ENCODE measurements at places on chromosomes 16 and 17.

DNA sequence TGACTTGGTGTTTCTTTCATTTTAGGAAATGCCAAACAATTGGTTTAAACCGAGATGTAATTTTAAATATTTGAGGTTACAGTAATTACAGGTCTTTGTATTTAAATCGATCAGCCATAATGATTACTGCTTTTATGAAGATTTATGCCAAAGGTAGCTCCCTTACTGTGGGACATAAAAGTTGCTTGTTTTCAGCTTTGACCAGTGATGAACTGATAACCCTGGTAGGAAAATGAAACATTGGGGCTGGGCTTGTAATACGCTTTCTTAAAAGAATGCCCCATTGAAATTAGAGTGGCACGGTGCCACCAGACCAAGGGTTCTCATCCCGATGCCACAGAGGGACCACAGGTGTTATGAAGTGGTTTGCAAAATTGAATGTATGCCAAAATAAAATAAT is 7.3 kb downstream of the TNRC6A start:
- peaks cover 25% of the 10 kb centered on the region for H3K4me1 ChIP-seq
- peaks cover 2% of the 10 kb centered on the region for H3K27me3 ChIP-seq
- H3K27ac ChIP-seq: no peak overlapping the region
- peaks cover 58% of the 10 kb centered on the region for H3K36me3 ChIP-seq
- no peak overlapping the region for H3K4me3 ChIP-seq

DNA sequence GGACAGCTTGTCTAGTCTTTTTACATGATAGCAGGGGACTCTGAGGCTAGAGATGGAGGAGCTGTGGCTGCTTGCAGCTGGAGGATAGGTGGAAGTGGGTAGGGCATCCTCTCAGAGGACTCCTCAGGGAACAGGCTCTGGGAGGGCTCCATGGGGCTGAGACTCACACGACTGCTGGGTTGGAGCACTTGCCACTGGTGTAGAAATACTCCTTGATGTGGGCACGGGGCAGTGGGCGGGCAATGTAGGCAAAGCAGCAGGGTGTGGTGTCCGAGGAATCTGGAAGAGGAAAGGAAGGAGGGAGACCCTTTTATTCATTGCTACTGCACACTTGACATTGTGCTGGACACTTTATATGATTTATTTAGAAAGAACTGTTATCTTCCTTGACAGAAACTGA is 1.8 kb downstream of the CCL5 start:
- no peak for DNase-seq
- peaks cover 17% of the 10 kb centered on the region for H3K27me3 ChIP-seq
- no peaks in the 10 kb centered on the region for H3K36me3 ChIP-seq
- peaks cover 16% of the 10 kb centered on the region for H3K4me1 ChIP-seq
- H3K4me3 ChIP-seq: no peak overlapping the region
- H3K27ac ChIP-seq: no peak overlapping the region

- H3K27ac ChIP-seq: no peak overlapping the region
- peaks cover 11% of the 10 kb centered on the region for H3K4me1 ChIP-seq
- H3K27me3 ChIP-seq: peaks cover 29% of the 10 kb centered on the region
- no peak for DNase-seq
- no peak overlapping the region for H3K4me3 ChIP-seq
- no peaks in the 10 kb centered on the region for H3K36me3 ChIP-seq
Observed at GRCh38 chr17:48773245-48773644, 43.8 kb downstream of the TTLL6 start.

DNA sequence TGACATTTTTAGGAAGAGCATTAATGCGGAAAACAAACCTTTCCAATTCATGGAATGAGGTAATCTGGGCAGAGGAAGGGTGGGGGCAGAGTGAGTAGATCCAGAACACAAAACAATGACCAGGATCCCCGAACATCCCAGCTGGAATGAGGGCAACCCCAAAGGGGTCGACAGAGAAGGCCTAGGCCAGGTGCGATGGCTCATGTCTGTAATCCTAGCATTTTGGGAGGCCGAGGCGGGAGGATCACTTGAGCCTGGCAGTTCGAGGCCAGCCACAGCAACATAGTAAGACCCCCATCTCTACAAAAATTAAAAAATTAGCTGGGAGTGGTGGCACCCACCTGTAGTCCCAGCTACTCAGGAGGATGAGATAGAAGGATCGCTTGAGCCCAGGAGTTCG is 64.7 kb downstream of the ZFHX3 start:
- H3K27ac ChIP-seq: peak overlapping the region; percentile 93
- no peaks in the 10 kb centered on the region for H3K27me3 ChIP-seq
- no peak overlapping the region for H3K4me3 ChIP-seq
- peaks cover 89% of the 10 kb centered on the region for H3K4me1 ChIP-seq
- DNase-seq: no peak

DNA sequence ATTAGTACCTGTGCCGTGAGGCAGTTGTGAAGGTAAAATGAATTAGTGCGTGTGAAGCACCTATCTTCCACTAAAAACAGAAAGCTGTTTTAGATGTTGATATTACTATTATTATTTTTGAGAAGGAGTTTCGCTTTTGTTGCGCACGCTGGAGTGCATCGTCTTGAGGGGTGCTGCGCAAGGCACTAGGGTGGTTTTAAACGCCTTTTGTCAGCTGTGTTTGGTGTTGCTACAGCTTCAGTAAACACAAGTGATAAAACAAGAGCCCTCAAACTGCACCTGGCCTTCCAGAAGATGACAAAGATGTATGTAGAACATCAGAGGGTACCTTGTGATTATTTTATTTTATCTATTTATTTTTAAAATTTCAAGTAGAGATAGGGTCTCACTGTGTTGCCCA is 38.2 kb downstream of the PLCG2 start:
- DNase-seq: no peak
- H3K27ac ChIP-seq: no peak overlapping the region
- no peak overlapping the region for H3K4me3 ChIP-seq

DNA sequence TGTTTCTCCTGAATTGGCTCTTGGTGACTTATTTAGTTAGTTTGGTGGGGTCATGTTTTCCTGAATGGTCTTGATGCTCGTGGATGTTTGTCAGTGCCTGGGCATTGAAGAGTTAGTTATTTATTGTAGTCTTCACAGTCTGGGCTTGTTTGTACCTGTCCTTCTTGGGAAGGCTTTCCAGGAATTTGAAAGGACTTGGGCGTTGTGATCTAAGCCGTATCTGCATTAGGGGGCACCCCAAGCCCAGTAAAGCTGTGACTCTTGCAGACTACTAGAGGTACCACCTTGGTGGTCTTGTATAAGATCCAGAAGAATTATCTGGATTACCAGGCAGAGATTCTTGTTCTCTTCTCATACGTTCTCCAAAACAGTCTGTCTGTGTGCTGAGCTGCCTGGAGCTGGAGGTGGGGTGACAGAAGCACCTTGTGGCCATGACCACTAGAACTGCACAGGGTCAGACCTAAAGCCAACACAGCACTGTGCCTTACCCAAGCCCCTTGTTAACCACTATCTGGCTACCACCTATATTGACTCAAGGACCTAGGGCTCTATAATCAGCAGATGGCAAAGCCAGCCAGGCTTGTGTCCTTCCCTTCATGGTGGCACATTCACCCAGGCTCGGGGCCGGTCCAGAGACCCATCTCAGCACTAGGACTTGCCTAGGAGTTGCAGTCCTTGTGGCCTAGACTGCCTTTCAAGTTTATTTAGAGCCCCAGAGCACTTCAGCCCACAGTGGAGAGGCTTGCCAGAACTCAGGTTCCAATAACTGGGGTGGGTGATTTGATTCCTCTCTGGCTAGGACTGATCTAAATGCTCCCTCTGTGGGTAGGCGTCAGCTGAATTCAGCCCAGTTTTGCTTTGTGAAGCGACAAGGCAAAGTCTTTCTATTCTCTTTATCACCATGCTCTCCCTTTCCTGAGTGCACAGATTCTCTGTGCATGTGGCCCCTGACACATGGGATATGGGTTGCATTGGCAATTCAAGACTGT is 11.0 kb downstream of the RNF135 start:
- DNase-seq: no peak
- no peak overlapping the region for H3K27ac ChIP-seq
- no peak overlapping the region for H3K4me3 ChIP-seq
- no peaks in the 10 kb centered on the region for H3K4me1 ChIP-seq

DNA sequence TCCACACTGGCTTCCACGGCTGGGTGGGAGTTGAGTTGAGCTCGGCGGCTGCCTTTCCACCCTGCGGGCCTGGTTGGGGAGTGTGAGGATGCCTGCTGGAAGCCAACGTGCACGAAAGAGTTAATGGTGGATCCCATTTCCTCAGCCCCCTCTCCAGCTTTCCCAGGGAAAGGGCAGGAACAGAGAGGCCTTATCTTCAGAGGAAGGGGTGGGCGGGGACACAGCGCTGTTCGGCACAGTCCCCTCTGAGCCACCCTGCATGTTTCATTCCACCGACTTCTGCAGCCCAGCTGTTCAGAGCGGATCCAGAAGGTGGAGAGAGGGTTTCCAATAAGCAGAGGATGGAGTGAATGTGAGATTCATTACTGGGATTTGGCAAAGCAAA is 295.3 kb downstream of the SEC14L1 start:
- H3K4me1 ChIP-seq: peaks cover 94% of the 10 kb centered on the region
- H3K36me3 ChIP-seq: no peaks in the 10 kb centered on the region
- H3K27me3 ChIP-seq: no peaks in the 10 kb centered on the region
- peak; percentile 66 for DNase-seq
- peak overlapping the region; percentile 99 for H3K27ac ChIP-seq
- peak overlapping the region; percentile 83 for H3K4me3 ChIP-seq

GRCh38 chr17:34390649-34391048 is 27.6 kb upstream of the CCL1 start:
- H3K27me3 ChIP-seq: peaks cover 10% of the 10 kb centered on the region
- DNase-seq: no peak
- no peaks in the 10 kb centered on the region for H3K36me3 ChIP-seq

DNA sequence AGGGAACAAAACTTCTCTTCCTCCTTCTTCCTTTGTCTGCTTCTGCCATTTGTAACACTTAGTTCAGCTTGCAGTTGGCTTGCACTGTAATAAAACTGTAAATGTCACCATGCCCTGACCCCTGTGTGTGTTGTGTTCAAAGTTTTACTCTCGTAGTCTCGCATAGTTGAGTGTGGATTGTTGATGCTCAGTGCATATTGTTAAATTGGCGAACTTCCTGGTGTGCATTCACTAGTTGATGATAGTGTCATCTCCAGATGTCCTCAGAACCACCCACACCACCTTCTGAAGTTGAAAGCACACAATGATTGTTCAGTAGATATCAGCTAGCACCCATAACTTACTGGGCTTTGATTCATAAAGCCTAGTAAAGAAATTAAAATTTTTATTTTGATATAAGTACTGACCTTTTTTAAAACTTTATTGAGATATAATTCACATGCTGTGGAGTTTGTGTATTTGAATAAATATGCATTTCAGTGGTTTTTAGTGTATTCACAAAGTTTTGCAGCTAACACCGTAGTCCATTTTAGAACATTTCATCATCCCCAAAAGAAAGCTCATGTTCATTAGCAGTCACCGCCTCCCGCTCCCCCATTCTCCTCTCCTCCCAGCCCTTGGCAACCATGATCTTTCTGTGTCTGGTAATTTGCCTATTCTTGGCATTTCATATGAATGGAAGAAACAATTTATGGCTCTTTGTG is 25.0 kb downstream of the USP10 start:
- DNase-seq: no peak
- H3K4me1 ChIP-seq: peaks cover 73% of the 10 kb centered on the region
- H3K27me3 ChIP-seq: peaks cover 3% of the 10 kb centered on the region
- peaks cover 34% of the 10 kb centered on the region for H3K36me3 ChIP-seq
- H3K27ac ChIP-seq: peak overlapping the region; percentile 11
- no peak overlapping the region for H3K4me3 ChIP-seq

GRCh38 chr16:89583895-89584644 is 8.5 kb downstream of the CPNE7 start:
- DNase-seq: no peak
- H3K4me1 ChIP-seq: no peaks in the 10 kb centered on the region
- no peaks in the 10 kb centered on the region for H3K27me3 ChIP-seq
- no peaks in the 10 kb centered on the region for H3K36me3 ChIP-seq
- H3K4me3 ChIP-seq: no peak overlapping the region

DNA sequence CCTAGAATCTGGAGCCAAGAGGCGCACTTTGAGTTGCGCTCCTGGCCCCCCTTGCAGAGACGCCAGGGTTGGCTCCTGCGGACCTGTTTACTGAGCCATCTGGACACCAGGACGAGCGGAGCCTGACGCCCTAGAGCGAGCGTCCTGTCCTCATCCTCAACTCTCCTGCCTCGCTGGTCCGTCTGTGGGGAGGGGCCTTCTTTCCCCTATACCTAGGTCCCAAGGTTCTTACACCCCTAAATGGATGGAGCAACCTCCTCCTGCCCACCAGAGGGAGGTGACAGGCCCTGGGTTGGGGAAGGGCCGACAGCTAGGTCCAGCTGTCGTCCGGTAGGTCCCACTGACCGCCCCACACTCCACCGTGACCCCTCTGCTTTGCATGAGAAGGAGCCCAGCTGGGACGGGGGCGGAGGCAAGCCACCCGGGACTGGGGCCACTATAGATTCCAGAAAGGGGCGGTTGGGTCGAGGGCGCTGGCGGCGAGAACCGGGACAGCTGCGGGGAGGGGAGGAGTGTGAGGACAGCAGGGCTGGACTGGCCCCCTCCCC is 3.1 kb upstream of the LHX1 start:
- H3K27ac ChIP-seq: no peak overlapping the region
- peak overlapping the region; percentile 77 for H3K4me3 ChIP-seq
- peaks cover 100% of the 10 kb centered on the region for H3K27me3 ChIP-seq
- no peak for DNase-seq

DNA sequence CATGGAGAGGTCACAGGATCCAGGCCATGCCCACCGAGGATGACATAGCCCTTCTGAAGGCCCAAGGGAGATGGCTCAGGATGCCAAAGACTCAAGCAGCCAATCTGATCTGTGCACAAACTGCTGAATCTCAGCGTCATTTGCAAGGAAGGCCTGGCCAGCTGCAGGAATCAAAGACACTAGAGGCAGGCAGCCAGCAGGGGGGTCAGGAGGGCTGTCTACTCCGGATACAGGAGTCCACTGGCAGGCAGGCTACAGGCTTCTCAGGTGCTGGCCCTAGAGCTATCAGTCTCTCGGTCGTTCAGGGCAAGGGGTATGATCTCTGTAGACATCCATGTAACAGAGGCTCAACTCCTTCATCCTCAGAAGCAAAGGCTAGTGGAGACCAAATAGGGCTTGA is 1735.3 kb downstream of the TP53TG3F start:
- no peaks in the 10 kb centered on the region for H3K4me1 ChIP-seq
- no peaks in the 10 kb centered on the region for H3K27me3 ChIP-seq
- H3K36me3 ChIP-seq: no peaks in the 10 kb centered on the region
- H3K27ac ChIP-seq: no peak overlapping the region
- no peak overlapping the region for H3K4me3 ChIP-seq

DNA sequence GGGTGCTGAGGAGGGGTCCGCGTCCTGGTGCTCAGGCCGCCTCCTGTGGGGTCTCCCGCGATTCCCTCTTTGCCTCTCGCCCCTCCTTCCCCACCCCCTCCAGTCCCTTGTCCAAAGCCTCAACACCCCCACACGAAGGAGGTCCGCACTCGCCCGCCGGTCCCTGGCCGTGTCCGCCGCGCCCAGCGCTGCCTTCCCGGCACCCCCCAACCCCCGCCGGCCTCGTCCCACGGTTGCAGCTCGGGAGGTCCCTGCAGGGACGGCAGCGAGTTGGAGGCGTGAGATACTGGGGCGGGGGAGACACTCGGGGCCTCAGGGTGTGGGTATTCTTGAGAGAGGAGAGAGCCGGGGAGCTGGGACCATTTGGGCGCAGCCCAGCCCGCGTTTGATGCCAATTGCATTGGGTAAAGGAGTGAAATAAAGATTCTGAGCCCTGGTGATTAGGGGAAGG is 468 bp downstream of the FLYWCH2 start:
- H3K4me3 ChIP-seq: peak overlapping the region; percentile 87
- H3K4me1 ChIP-seq: peaks cover 8% of the 10 kb centered on the region
- DNase-seq: peak; percentile 62

- H3K4me3 ChIP-seq: no peak overlapping the region
- H3K27me3 ChIP-seq: peaks cover 4% of the 10 kb centered on the region
- no peaks in the 10 kb centered on the region for H3K4me1 ChIP-seq
- no peak for DNase-seq
- H3K27ac ChIP-seq: no peak overlapping the region
Observed at GRCh38 chr17:21164620-21165019, 37.9 kb downstream of the DHRS7B start.

Data from nephron progenitor cell (in vitro differentiated cells).